Stomach (tissue), 19 donors: ENCODE measurements at places on chromosomes 6 and 20. TPM values are rescaled to one million over a fixed set of nuclear protein-coding genes. Genes with fewer than 3 reads are reported as not detected.

- DNase-seq, result no peak
Measured at GRCh38 chr20:2942439-2942838, 69.2 kb downstream of the PTPRA start.

SSTR4 gene
- not detected for total RNA-seq

DNA sequence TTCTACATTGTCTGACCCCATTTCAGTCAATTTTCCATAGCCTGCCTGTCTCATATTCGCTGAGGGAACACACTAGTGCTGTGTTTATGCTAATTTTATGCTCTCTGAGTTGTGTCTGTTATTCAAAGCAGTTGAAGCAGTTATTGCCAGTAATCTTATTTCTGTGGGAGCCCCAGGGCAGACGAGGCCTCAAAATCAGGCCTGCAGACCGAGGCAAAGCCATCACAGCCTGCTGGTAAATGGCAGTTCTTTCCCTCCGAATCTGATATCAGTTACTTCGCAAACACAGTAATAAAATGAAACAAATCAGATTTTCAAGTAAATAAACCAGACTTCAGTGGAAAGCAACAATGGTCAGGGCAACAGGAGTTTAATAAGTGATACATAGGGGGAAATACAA, 508.4 kb downstream of the PKHD1 start:
- no peak for DNase-seq

BFSP1 gene
- total RNA-seq, result 3.2 TPM

DNA sequence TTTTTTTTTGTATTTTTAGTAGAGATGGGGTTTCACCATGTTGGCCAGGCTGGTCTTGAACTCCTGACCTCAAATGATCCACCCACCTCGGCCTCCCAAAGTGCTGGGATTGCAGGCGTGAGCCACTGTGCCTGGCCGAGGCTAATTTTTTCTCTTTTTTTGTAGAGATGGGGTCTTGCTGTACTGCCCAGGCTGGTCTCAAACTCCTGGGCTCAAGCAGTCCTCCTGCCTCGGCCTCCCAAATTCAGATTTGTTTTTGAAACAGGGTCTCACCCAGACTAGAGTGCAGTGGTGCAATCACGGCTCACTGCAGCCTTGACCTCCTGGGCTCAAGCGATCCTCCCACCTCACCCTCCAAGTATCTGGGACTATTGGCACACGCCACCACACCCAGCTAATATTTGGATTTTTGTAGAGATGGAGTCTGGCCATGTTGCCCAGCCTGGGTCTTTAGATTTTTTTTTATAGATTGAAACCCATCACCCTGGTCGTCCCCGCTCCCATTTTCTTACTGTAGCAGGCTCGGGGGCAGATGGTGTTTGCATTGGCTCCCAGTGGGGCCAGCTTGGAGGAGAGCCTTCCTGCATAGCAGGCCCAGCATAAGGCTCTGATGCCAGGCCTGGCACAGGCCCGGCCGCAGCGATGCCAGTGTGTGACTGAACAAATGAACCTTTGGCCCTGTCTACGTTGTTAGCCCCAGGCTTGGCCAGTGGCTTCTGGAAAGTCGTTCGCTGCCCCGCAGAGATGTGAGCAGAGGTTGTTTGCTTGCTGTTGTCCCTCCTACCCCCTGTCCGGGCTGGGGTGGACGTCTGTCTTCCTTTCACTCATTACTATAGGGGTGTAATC, 4.3 kb upstream of the MTG2 start:
- DNase-seq, result no peak

GRCh38 chr6:104884867-104885517, 25.3 kb upstream of the HACE1 start:
- DNase-seq, result no peak

CLVS2 gene
- 0.92 TPM for total RNA-seq

CALHM4 gene
- not detected for total RNA-seq

SEMG1 gene
- not detected for total RNA-seq

- DNase-seq, result no peak
Measured at GRCh38 chr20:54015496-54015895, 54.9 kb downstream of the BCAS1 start.

DNA sequence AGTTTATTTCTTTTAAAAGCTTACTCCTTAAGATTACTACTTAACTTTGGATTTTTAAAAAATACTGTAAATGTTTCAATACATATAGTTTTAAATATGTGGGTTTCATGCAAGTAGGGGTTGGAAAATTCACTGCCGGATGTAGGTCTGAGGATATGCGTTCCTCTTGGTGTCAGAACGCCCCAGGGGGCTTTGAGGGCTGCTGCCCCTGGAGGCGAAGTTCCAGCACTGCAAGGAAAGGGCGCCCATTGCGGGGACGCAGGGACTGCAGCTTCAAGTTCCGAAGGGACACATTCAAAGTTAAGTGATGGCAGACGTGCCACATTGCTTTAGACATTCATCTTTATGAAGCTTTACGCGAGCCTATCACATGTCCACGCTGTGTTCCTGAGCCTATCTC, 152.9 kb downstream of the SOD2 start:
- DNase-seq, result no peak

VGLL2 gene
- total RNA-seq, result not detected

- no peak for DNase-seq
Measured at GRCh38 chr6:10170816-10171215, 244.1 kb downstream of the TFAP2A start.

- DNase-seq, result peak; percentile 45
Measured at GRCh38 chr6:37459981-37460800, 27.2 kb downstream of the CMTR1 start.

GRCh38 chr20:58469616-58470015, 45.6 kb downstream of the APCDD1L start:
- no peak for DNase-seq
